Thyroid gland (tissue), 4 donors: ENCODE measurements at places on chromosomes 1 and 21.

DNA sequence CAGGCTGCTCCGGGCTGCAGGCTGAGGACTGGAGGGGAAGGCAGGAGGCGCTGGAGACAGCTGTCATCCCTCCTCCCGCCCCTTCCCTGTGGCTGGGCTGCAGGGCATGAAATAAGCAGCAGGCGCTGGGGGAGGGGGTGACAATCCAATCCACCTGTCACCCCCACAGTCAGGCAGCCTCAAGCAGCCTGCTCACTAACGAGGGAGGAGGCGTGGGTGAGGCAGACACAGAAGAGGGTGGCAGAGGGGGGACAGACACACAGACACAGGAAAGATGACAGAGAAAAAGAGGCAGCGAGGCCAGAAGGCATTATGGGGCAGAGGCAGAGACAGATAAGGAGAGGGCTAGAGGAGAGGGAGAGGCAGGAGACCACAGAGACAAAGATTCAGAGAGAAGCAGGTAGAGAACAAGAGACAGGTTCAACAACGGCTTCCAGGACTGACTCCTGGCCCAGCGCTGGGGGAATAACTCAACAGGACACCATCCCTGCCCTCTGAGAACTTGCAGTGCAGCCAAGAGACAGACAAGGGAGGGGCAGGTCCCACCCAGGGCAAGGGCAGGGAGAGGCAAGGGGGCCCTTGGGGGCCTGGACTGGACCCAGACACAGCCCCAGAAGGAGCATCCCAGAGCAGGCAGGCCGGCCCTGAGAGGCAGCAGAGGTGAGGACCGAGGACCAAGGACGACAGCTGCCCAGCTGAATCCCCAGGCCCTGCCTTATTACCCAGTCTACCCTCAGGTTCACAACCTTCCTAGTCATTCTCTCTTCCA lies 11.2 kb downstream of the MEF2D start:
- peak; percentile 65 for DNase-seq

DNA sequence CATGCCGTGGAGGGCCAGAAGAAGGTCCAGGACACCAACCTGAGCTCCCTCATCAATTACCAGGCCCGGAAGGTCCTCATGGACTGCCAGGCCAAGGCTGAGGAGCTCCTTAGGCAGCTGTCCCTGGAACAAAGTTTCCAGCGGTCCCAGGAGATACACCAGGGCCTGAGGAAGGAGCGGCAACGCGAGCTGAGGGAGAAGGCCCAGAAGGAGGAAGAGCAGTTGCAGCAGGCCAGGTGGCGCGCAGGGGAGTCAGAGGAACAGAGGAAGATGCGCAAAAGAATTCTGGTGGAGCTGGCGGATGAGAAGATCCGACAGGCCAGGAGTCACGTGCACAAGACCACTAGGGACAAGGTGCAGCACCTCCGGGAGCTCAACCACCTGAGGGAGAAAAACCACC lies 1.5 kb downstream of the CCDC185 start:
- no peak for DNase-seq

GRCh38 chr1:64514197-64514765 lies 44.4 kb downstream of the CACHD1 start:
- DNase-seq: no peak

- DNase-seq: no peak
These were observed 397.4 kb downstream of the PTPRU start for GRCh38 chr1:29633771-29634170.

DNA sequence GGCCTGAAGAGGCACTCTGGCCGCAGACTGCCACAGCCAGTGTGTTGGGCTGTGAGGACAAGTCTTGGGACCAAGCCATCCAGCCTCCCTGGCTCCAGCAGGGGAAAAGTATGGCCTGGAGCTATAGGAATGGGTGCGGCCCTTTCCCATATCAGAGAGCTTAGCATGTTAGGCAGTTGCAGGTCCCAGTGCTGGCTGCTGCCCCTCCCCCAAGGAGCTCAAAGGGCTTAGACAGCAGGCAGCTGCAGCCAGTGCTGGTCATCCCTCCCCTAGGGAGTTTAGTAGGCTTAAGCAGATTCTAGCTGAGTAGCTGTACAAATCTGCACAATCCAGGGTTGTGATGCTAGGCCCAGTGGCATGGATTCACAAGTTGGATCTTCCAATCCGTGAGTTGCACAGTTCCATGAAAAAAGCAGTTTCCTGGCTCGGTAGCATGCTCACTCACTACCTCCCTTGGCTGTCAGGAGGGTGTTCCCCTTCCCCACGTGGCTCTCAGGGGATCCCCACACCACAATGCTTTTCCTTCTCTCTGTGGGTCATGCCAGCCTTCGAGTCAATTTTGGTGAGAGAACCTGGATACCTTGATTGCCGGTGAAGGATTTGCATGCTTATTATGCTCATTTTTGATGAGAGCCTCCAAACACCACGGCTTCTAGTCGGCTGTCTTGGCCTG lies 1490.8 kb downstream of the BRINP3 start:
- DNase-seq: no peak

DNA sequence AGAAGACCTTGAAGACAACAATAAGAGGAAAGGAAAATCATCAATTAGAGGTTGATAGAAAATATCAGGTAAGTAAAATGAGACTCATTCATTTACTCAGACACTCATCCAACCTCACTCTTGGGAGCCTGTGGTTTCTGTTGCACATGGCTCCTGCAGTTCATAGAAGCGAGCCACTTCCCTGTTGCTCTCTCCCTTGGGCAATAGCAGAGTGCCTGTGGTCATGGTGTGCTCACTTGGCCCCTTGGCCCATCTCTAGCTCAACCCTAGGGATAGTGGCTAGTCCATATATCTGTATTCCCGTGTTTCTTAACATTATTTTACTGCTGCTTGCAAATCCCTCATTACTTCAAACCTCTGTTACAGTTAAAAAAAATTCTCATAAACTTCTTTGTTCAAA lies 368.6 kb downstream of the PTPRC start:
- no peak for DNase-seq

GRCh38 chr1:205582471-205583291 lies 49.1 kb downstream of the ELK4 start:
- DNase-seq: peak; percentile 52

GRCh38 chr1:236201786-236202185 lies 59.4 kb downstream of the GPR137B start:
- no peak for DNase-seq

GRCh38 chr1:223331929-223332328 lies 32.0 kb downstream of the SUSD4 start:
- no peak for DNase-seq

- peak; percentile 69 for DNase-seq
These were observed 68.3 kb upstream of the SIM2 start for GRCh38 chr21:36630485-36631206.

DNA sequence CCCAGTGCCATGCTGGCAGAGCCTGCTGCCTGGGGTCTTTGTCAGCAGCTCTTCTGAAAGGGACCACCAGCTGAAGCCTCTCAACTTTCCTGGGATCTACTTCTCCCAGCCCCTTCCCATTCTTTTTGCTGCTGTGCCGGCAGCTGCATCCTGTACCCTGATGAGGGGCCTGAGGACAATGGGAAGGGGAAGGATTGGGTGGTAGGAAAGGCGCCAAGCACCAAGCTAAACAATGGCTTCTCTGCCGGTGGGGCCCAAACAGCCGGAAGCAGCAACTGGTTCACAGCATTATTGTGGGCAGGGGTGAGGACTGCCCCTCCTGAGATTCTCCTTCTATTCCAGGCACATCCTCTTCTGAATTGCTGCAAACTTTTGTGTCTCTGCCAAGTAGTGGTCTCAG lies 5.0 kb upstream of the EFCAB14 start:
- DNase-seq: no peak

- DNase-seq: no peak
These were observed 21.6 kb upstream of the ZNF678 start for GRCh38 chr1:227541796-227542152.

- no peak for DNase-seq
These were observed 9.9 kb downstream of the TRIM67 start for GRCh38 chr1:231171623-231172197.

GRCh38 chr1:199512037-199512710 lies 515.3 kb upstream of the NR5A2 start:
- DNase-seq: no peak

DNA sequence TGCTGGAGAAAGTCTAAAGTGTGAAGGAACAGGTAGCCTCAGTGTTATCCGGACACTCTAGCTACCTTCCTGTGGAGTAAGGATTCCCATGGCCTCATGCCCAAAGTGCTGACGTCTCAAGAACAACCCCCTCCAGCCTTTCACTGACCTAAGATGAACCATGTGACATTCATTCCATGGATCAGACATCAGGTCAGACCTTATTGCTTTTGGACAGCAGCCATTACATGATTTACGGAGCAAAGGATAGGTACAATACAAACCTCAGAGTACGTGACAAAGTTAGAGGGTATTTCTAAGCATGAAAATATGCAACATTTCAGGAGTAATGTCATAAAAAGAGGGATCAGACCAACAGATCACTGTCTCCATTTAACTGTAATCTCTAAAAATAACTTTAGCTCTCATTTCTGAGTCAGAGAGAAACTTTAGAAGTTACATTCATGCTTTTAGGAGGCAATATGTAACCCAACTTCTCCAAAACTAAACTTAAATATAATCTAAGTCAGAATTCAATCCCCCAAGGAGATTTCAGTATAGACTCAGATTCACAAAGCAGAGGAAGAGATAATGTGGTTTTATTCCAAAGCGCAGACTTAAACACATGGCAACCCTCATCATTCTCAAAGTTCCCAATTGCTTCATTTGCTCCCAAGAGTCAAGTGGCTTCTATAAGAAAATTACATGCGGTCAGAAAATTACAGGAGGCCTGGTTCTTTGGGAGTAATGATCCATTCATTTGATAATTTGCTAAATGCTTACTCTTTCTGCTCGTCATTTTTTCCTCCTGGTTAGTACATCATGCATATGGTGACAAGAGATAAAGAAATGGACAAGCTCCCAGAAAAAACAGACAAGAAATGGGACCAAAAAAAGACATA lies 280.4 kb downstream of the SETD4 start:
- DNase-seq: peak; percentile 46

- no peak for DNase-seq
These were observed 7.9 kb downstream of the SELE start for GRCh38 chr1:169725930-169726329.

- no peak for DNase-seq
These were observed 92.0 kb downstream of the CRB1 start for GRCh38 chr1:197360068-197360467.

DNA sequence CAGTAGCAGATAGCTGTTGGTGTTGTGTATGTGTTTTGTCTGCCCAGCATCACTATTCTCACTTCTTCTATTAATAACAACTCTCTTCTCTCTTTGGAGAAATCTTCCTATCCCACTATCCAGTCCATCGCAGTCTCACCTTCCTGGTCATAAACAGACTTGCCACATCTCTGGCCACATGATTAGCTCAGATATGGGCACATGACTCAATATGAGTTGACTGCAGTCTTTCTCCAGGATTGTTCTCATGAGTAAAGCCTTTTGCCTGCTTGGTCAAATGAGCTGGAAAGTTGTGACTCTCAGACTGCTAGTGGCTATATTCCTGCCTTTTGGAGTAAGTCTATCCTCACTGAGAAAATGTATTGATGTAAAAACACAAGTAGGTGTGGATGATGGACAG lies 32.9 kb upstream of the TADA1 start:
- DNase-seq: no peak

DNA sequence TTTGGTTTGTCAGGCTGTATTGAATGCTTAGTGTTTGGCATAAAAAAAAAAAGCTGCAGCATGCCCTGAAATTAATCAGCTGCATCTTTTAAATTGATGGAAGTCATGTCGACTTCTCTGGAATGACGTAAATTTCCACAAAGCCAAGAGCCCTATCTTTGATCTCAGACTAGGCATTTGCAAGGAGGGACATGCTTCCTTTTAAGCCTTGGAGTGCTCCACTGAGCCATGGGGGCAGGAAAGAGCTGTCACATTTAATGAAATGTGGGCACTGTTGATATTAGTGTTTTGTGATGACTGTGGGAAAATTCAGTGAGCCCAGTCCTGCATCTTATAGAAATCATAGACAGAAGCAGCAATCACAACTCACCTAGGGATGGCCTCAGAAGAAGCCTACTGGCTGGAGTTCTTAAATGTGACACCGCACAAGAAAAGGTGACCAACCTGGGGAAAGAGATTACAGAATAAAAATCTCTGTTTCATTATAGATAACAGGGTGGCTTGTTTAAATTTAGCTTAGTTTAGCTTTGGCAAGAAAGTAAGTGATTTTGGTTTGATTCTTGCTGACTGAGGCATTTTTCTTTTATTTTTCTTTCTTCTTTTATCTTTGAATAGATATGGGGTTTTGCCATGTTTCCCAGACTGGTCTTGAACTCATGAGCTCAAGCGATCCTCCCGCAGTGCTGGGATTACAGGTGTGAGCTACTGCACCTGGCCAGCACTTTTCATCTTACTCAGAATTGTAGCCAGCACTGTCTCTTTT lies 188.2 kb downstream of the HHAT start:
- no peak for DNase-seq

- no peak for DNase-seq
These were observed 21.9 kb downstream of the PUM1 start for GRCh38 chr1:31043631-31044030.

DNA sequence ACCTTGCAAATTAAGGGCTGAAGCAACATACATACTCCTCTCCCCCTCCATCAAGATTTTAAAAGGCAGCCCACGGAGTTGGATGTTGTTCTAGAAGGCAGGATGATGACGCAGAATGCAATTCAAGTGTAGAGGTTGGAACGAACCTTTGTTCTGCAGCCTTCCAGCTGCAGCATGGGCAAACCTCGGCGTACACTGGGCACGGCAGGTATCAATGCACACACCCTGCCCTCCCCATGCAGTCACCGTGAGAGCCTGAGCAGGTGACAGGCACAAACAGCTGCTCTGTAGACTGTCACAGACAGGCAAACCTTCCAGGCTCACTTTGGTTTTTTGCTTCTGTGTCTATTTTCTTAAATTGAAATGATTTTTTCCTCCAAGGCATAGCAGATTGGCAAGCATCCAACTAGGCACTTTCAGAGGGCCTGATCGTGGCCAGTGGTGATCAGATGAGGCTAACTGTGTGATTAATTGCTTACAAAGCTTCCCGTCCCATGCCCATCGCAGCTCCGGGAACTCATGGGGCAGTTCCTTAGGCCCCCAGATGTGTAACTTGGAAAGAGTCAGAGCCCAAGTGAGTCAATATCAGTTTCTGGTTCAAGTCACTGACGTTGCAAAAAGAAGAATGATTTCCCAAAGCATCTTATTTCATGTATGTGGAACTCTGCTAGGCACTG lies 82.3 kb downstream of the ITPKB start:
- peak; percentile 48 for DNase-seq
